ENCODE measurements at places on chromosomes 2 and 18.

DNA sequence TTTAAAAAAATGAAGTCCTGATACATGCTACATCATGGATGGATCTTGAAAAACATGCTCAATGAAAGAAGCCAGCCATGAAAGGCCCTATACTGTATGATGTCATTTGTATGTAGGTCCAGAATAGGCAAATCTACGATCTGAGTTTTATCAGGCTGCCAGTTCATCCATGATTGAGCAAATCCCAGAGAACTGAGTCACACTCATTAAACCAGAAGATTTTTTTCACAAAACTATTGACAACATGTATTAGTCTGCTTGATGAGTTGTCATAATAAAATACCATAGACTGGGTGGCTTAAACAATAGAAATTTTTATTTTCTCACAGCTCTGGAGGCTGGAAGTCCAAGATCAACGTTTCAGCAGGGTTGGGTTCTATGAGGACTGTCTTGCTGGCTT is 130.7 kb downstream of the MREG start:
- no peak for DNase-seq

DNA sequence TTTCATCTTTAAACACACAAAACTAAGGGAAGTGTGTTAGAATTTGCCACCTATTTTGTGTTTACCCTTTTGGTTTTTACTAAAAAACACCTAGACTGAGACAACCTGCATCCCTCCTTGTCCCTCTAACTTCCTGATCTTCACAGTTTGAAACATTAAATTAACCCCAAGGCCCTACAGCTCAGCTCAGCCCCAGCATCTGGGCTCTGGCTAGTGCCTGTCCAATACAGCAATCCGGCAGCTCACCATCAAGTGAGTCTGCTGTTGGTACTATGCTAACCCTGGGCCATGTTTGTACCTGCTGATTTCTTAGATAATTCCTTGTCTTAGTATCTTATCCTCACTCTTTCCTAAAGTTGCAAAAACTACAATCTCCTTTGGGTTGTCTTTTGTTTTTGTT is 162.4 kb downstream of the DSEL start:
- no peak for DNase-seq

DNA sequence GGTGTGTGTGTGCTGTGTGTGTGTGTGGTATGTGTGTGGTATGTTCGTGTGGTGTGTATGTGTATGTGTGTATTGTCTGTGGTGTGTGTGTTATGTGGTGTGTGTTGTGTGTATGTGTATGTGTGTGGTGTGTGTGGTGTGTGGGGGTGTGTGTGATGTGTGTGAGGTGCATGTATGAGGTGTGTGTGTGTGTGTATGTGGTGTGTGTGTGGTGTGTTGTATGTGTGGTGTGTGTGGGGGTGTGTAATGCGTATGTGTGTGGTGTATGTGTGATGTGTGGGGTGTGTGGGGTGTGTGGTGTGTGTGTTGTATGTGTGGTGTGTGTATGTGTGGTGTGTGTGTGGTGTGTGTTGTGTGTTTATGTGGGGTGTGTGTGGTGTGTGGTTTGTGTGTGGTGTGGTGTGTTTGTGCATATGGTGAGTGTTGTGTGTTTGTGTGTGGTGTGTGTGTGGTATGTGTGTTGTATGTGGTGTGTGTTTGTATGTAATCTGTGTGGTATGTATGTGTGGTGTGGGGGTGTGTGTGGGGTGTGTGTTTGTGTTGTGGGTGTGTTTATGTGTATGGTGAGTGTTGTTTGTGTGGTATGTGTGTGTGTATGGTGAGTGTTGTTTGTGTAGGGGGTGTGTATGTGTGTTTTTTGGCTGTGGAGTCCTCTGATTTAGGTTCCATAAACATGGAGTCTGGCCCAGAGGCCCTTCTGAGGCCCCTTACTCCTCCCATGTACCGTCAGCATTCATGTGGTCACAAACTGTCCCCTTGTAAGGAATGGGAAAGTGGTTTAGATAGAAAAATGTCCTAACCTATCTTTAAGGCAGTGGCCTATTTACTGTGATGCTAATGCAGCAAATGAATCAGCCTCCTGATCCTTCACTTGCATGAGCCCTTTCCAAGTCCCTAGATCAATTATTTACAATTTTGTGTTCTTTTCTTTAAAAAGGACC is 116.0 kb downstream of the ALPK2 start:
- DNase-seq, result no peak

- DNase-seq, result no peak
These were observed 2.5 kb downstream of the CABLES1 start for GRCh38 chr18:23137788-23138216.

DNA sequence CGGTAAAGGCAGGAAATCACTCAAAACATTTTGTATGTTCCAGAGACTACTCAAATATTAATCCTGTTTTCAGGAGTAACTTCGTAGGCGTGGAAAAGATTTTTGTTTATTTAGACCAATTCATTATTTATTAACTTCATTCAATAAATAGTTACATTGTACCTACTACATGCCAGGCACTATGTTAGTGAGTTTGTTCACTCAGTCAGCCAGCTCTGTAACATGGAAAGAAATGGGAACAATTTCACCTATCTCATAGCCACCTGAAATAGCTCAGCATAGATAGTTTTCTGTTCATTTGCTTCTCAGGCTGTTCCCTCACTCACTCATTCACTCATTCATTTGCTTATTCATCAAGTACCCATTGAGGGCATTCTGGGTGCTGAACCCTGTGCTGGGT is 34.6 kb downstream of the TTC39C start:
- no peak for DNase-seq

DNA sequence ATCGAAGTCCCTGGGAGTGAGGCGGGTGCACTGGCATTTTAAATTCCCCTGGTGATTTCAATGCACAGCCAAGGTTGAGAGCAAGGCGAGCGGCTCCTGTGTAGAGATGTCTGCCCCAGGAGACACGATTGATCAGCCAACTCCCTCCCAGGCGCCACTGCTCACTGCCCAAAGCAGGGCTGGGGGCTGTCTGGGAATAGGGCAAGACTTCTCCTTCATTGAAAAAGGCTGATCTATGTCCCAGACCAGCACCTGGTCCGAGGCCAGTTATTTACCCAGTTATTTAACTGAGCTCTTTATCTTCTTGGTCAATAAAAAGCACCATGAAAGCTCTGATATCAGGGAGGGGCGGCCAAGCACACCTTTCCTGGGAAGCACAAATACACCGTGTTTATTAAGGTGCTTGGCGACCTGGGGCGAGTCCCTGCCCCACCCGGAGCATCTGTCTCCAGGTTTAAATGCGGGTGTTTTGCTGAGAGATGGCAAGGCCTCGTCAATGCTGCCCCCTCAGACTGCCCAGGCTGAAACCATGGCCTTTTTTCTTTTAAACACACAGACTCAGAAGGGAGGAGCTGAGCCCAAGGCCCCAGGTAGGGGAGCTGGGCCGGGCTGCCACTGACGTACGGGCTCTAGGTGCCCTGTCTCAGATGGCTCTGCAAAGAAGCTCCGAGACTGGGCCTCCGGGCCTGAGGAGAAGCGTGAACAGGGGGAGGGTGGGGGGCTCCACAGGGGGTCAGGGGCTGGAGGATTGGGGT is 73.9 kb upstream of the HPCAL1 start:
- DNase-seq, result no peak

DNA sequence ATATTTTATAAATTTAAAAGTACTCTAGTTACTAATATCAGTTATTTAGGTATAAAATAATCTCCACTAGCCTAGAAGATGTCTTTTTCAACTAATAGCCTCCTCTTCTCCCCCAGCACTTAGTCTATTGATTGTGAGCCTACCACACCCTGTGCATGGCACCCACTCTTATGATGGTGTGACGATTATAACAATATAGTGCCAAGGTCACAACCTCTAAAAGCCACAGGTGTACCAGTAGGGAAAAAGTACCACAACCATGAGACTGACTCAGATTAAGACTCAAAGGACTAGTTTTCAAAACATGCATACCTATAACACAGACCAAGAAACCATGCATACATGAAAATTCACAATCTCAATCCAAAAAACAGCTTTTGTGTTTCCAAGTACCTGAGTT is 27.6 kb downstream of the THADA start:
- DNase-seq, result no peak

- no peak for DNase-seq
These were observed 707 bp upstream of the SPDYA start for GRCh38 chr2:28809927-28810326.

DNA sequence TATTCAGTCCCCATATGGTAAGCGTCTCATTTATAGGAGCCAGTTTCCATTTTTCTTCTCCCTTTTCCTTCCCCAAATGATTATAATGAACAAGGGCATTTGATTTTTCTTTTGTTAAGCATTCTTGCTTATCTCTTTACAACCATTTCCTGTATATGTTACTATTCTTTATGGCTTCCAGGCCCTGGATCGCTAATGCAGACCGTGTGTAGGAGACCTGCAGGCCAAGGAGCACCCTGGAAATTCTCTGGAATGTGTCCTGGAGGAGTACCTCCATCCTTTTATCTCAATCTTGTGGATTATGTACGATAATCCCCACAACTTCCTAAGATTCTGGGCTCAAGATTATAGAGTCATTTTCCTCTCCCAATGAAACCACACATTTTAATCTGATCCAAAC is 439.6 kb upstream of the MMADHC start:
- no peak for DNase-seq

DNA sequence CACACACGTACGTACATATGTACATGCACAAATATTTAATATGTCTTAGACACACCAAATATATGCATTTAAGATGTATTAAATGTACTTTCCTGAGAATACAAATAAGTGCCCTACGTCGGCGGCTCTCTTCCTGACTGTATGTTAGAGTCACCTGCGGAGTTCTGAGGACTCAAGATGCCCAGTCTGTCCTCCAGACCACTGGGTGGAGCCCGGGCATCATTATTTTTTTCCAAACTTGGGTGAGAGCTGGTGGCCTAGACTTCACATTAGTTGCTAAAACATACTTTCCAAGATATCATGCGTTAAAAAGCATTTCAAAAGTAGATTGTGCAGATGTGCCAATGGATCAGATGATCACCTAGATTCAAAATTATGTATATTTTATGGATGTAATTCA is 2.9 kb downstream of the IL18R1 start:
- DNase-seq, result peak; percentile 41

DNA sequence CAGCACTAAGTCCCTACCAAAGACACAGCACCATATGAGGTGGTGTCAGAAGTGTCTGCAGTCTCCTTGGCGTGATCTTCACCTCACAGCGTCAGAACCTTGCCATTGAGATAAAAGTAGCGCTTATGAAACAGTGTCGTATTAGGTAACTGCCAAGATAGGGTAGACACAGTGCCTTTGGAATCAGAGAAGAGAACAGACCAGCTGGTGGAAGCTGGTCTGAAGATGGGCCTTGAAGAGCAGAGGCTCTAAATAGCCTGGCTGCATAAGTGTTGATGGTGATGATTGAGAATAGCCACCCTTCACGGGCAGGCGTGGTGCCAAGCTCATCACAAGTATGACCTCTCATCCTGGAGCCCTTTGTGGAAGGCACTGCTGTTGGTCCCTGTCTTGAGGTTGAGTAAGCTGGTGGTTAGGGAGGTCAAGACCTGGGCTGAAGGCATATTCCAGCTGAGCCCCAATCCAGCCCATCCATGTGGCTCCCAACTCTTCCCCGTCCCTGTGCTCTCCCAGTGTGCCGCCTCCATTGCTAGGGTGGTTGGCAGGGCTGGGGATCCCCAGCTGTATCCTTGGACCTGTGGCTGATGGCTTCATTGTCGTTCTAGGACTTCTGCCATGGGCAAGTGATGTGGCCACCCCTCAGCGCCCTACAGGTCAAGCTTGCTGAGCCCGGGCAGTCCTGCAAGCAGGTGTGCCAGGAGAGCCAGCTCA is 187.4 kb downstream of the MGAT5 start:
- no peak for DNase-seq
